ENCODE measurements at places on chromosomes 4 and X. TPM values are rescaled to one million over a fixed set of nuclear protein-coding genes. Genes with fewer than 3 reads are reported as not detected.

PPID gene
- 56.0 TPM for total RNA-seq

TMEM33 gene
- total RNA-seq = 99.4 TPM

SSX4B gene
- not detected for total RNA-seq

DNA sequence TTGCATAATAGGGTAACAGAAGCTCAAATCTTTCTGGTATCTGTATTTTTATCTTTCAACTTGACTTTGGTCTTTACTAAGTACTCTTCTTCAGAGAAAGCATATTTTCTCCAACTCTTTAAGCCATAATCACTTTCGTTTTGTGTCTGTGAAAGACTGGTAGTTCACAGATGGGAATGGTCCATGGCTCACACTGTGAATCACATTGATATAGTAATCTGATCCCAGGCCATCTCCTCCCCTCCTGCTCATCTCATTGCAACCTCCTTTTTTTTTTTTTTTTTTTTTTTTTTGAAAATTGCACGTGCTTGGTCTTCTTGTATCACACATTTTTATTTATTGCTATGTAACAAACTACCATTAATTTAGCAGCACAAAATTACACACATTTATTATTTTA is 694.5 kb upstream of the SLIT2 start:
- DNase-seq = no peak

DNA sequence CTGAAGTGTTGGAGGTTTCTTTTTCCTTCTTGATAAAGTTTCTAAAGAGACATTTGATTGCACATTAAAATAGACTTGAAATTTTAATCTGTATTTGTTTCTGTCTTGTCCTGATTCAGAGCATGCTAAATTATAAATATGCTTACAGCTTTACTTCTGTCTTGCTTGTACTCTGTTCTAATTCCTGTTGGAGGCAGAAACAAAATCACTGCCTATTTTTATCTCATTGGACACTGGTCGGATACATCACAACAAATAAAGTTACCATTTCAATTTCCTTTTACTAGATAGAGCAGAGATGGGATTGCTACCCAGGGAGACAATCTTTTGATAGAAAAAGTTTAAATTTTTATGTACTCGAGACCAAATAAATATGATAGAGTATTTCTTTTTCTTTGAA is 6.9 kb downstream of the ANK2 start:
- DNase-seq = no peak

CLNK gene
- 0.11 TPM for total RNA-seq

- no peak for DNase-seq
Observed at GRCh38 chr4:81146466-81146865, 68.6 kb downstream of the PRKG2 start.

GRCh38 chr4:8820178-8821102 is 51.2 kb downstream of the HMX1 start:
- DNase-seq = no peak

GRCh38 chr4:11632483-11632882 is 203.8 kb upstream of the HS3ST1 start:
- DNase-seq = no peak

GRCh38 chr4:129261584-129261983 is 165.6 kb downstream of the C4orf33 start:
- DNase-seq = no peak

PDZD4 gene
- 1.4 TPM for total RNA-seq

SOWAHB gene
- 0.05 TPM for total RNA-seq

DNA sequence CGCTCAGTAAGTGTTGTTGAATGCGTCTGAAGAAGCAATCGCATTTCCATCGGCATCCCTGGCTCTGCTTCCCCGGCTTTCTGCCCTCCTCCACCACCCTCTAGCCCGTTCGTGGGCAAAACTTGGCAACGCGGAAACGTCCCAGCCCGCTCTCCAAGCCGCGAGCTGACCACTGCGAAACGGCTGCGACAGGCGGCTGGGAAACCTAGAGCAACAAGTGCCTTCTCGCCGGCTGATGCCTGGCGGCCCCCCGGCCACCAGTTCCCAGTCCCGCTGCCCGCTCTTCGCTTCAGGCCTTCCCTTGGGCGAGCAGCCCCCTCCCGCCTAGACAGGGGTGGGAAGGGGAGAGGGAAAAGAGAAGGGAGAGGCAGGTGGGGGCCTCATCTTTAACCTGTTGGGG is 837 bp downstream of the CITED1 start:
- no peak for DNase-seq

GRCh38 chr4:3313139-3313538 is 20.3 kb downstream of the RGS12 start:
- no peak for DNase-seq

GRCh38 chr4:66443008-66443407 is 772.7 kb upstream of the EPHA5 start:
- no peak for DNase-seq

FGFR3 gene
- 0.29 TPM for total RNA-seq

MAML3 gene
- 0.60 TPM for total RNA-seq

- DNase-seq = no peak
Observed at GRCh38 chr4:15153662-15154061, 151.4 kb downstream of the CPEB2 start.

TCP11X2 gene
- total RNA-seq = not detected

PTPN13 gene
- 0.92 TPM for total RNA-seq

GRCh38 chr4:110414561-110414920 is 61.4 kb upstream of the ENPEP start:
- DNase-seq = no peak

SMC1A gene
- 109 TPM for total RNA-seq

MAGED4 gene
- 0.45 TPM for total RNA-seq

SMARCA1 gene
- total RNA-seq = 0.28 TPM

GRCh38 chr4:128940971-128941370 is 131.5 kb downstream of the JADE1 start:
- no peak for DNase-seq
